ENCODE measurements at places on chromosomes 12 and 14. TPM values are rescaled to one million over a fixed set of nuclear protein-coding genes. Genes with fewer than 3 reads are reported as not detected.

RIN3 gene
- 10.4 TPM for total RNA-seq

G2E3 gene
- total RNA-seq = 7.3 TPM

OR4L1 gene
- not detected for total RNA-seq

IFT81 gene
- total RNA-seq = 5.1 TPM

TMX1 gene
- total RNA-seq = 33.0 TPM

CARMIL3 gene
- total RNA-seq = 5.9 TPM

DNA sequence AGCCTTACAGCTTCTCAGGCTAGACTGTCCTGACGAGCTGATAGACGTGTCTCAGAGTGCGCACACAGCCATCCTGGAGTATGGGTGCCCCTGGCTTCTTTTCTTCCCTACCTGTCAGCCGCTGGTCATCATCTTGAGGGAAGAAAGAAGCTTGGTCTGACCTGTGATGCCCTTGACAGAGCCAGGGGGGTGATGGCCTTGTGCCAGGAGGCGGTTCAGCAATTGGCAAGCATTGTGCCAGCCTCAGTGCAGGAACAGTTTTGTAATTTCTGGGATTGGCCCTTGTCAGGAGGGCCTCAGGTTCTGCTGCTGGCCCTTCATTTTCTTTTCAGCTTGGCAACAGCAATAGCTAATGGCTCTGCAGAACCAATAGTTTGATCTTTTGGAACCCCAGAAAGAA, 80.1 kb downstream of the ADCK1 start:
- peaks cover 3% of the 10 kb centered on the region for H3K36me3 ChIP-seq
- DNase-seq = no peak
- H3K4me1 ChIP-seq = peaks cover 14% of the 10 kb centered on the region
- H3K4me3 ChIP-seq = no peak overlapping the region
- no peaks in the 10 kb centered on the region for H3K27me3 ChIP-seq

GRCh38 chr12:15522574-15523187, 200.4 kb downstream of the PTPRO start:
- H3K4me1 ChIP-seq = no peaks in the 10 kb centered on the region
- no peak for DNase-seq
- peaks cover 9% of the 10 kb centered on the region for H3K27me3 ChIP-seq

- peaks cover 3% of the 10 kb centered on the region for H3K4me1 ChIP-seq
- H3K36me3 ChIP-seq = no peaks in the 10 kb centered on the region
- H3K4me3 ChIP-seq = no peak overlapping the region
- H3K27me3 ChIP-seq = no peaks in the 10 kb centered on the region
- no peak for DNase-seq
Measured at GRCh38 chr12:18427520-18427919, 166.2 kb downstream of the PIK3C2G start.

GRCh38 chr12:868722-869121, 80.8 kb downstream of the RAD52 start:
- H3K27ac ChIP-seq = no peak overlapping the region
- no peak for DNase-seq
- peaks cover 82% of the 10 kb centered on the region for H3K36me3 ChIP-seq
- H3K4me1 ChIP-seq = no peaks in the 10 kb centered on the region
- H3K27me3 ChIP-seq = no peaks in the 10 kb centered on the region

GRCh38 chr12:32583534-32583933, 95.6 kb upstream of the DNM1L start:
- DNase-seq = no peak
- H3K36me3 ChIP-seq = peaks cover 34% of the 10 kb centered on the region
- H3K27ac ChIP-seq = no peak overlapping the region
- no peak overlapping the region for H3K4me3 ChIP-seq

GRCh38 chr14:31244626-31245025, 37.0 kb upstream of the HECTD1 start:
- DNase-seq = no peak
- H3K27ac ChIP-seq = peak overlapping the region; percentile 76
- H3K36me3 ChIP-seq = no peaks in the 10 kb centered on the region
- H3K27me3 ChIP-seq = no peaks in the 10 kb centered on the region
- H3K4me3 ChIP-seq = no peak overlapping the region
- H3K4me1 ChIP-seq = peaks cover 14% of the 10 kb centered on the region

DNA sequence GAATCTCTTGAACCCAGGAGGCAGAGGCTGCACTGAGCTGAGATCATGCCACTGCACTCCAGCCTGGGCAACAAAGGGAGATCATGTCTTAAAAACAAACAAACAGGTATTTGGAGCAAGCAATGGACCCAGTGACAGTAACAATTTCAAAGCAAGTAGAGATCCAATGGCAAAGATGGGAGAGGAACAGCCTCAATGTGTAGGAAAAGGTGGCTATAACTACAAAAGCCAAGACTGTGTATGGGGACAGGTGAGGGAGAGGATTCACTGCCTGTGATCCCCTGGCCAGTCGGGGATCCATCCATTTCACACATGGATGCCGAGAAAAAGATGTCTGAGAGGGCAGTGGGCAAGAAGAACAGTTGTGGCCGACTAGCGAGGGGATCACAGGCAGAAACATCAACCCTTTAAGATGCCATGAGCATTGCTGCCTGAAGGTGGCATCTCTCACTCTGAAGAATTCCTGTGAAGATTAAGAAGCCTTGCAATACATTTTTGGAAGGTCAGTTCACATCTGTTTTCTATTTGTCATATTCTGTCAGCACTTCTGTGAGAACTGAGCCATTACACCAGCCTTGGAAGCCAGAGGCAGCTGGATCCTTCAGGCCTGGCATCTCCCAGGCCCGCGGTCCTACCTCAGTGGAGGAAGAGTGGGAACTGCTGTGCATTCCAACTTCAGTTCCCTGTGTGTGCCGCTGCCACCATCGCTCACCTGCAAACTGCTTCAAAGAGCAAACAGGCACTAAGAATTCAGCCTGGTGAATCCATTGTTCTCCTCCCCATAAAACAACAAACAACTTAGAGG, 54.5 kb upstream of the FRS2 start:
- DNase-seq = no peak
- peaks cover 4% of the 10 kb centered on the region for H3K36me3 ChIP-seq
- H3K4me3 ChIP-seq = no peak overlapping the region
- H3K27ac ChIP-seq = no peak overlapping the region
- H3K27me3 ChIP-seq = no peaks in the 10 kb centered on the region

DNA sequence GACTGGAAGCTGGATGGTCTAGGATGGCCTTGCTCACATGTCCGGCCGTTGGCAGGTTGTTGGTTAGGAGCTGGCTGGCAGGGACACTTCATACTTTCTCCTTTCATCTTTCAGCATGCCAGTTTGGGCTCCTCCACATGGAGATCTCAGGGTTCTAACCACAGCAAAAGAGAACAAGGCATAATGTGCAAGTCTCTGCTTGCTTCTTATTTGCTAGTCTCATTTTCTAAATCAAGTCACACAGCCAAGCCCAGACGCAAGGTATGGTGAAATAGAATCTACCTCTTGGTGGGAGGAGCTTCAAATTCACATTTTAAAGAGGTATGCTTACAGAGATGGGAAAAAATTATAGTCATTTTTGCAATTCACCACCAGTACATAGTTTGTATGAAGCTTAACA, 69.1 kb upstream of the NAP1L1 start:
- no peaks in the 10 kb centered on the region for H3K27me3 ChIP-seq
- no peak overlapping the region for H3K27ac ChIP-seq
- DNase-seq = no peak
- no peaks in the 10 kb centered on the region for H3K4me1 ChIP-seq

All from suprapubic skin (tissue), 4 donors.